ENCODE measurements at places on chromosomes 12 and 14.
A peak's percentile ranks its signal among the peaks of the same experiment; 100 is the strongest.

GRCh38 chr12:115383668-115384067 lies 699.7 kb upstream of the TBX3 start:
- no peak for DNase-seq

DNA sequence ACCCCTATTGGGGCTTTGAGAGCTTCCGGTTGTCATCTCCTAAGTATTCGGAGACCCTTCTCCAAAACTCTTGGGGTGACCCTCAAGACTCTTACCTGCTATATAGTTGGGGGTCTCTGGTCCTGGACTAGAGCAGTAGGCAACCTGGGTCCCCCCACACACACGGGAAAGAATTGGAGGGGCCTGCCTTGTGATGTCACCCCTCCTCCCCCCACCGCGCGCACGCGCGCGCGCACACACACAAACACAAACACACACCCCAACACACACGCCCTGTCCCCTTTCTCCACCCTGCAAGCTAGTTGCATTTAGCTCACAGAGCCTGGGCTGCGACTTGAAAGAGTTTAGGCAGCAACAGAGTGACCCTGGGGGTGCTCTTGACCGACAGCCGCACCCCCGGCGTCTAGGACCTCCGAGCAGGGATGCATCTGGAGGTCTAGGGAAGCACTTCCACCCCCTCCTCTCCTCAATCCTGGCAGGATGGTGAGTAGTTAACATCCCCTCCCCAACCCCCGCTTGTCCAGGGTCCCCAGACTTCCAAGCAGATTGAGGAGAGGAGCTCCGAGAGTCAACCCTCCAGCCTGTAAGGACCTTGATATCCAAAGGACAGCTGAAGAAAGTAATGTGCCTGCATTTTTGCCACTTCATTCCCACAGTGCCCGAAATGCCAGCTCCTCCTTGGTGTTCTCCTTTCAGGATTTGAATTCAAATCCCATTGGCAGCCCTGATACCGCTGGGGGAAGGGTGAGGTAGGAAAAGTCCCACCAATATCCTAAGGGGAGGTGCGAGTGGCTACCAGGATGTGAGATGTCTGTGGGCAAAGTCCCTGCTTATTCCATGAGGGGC lies 1.4 kb upstream of the DNAJC14 start:
- DNase-seq = peak; percentile 63

DNA sequence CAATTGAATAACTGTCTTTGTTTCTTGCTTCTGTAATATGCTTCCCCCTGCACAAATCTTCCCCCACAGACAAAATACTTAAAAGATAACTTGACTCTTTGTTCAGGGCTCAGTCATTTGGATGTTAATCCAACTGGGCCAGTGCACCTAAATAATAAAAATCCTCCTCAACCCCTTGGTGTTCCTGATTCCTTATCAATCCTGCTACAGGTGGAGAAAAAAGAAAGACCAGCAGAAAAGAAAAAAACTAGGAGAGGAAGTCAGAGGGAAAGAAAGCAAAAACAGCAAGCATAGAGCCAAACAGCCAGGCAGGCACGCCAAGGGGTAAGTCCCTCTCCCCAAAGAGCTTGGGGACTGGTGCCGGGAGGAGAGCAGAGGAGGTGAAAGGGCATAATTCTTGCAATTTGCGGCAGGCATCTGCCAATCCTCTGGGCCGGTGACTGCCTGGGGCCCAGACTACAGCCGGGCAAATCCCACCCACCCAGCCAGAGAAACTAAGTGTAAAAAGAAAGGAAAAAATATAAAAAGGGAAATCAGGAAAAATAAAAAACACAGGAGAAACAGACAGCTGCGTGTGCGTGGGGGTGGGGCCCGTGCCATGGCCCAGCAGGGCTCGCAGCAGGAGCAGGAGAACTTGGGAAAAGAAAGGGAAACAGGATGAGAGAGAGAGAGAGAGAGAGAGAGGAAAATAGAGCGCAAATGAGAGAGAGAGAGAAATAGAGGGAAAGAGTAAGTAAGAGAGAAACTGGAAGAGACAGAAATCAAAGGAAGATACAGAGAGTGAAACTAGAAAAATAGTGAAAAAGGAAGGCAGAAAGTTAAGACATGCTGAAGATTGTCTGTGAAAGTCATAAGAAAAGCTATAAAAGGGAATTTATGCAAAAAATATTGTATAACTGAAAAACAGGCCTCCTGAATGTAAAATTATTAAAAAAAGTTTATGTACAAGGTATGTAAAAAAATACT lies 21.4 kb downstream of the KLRK1 start:
- no peak for DNase-seq

DNA sequence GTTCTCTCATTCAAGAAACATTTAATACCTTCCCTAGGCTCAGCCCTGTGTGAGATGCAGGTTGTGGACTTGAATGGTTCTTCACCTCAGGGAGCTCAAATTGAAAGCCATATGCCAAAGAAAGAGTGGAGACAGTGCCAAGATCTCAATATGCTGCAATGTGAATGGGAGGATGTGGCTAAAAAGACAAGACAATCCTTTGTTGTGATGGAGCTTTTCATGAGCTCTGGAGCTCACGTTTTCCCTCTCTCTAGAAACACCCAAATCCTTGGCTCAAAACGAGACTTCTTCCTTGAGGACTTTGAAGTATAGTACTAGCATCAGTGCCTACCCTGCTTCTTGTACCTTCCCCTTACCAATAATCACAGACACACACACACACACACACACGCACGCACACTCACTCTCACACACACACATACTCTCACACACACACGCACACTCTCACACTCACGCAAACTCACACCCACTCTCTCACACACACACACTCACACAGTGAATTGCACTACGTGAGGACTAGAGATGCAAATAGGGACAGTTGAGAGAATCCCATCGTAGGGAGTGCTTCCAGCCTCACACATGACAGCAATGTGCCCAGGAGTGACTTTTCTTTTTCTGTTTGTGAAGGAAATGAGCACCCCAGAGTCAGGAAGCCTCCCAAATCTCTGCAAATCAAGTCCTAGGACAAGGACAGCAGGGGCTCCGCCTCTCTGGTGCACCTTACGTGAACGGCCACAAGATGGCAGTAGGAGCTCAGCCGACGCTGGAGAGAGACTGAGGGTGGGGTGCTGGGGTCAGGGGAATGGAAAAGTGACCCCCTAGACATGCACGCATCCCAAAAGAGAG lies 231.4 kb downstream of the PCNX1 start:
- peak; percentile 45 for DNase-seq

- no peak for DNase-seq
Observed at GRCh38 chr14:63432888-63433552, 110.2 kb downstream of the PPP2R5E start.

DNA sequence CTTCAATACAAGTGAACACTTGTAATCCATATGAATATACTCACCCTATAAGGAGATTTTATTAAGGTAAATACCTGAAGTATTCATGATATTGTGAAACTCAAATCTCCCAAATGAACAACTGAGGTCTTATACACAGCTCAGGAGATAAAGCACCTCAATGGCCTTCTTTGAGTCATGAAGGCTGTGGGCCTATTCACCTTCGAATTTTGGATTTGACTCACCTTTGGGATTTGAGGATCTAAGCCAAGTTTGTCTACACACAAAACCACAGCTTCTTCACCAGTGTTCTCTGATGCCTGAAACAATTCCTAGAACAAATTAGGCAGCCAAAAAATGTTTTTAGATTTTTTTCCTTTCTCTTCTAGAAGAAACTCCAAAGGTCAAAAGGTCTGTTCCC lies 194.1 kb downstream of the NUAK1 start:
- no peak for DNase-seq

- no peak for DNase-seq
Observed at GRCh38 chr14:54803926-54804537, 98.6 kb downstream of the GCH1 start.

Data from CD4-positive, alpha-beta T cell treated with Interferon alpha-2 for 1 hour (primary cell).